ENCODE measurements at places on chromosomes 13 and 19.

DNA sequence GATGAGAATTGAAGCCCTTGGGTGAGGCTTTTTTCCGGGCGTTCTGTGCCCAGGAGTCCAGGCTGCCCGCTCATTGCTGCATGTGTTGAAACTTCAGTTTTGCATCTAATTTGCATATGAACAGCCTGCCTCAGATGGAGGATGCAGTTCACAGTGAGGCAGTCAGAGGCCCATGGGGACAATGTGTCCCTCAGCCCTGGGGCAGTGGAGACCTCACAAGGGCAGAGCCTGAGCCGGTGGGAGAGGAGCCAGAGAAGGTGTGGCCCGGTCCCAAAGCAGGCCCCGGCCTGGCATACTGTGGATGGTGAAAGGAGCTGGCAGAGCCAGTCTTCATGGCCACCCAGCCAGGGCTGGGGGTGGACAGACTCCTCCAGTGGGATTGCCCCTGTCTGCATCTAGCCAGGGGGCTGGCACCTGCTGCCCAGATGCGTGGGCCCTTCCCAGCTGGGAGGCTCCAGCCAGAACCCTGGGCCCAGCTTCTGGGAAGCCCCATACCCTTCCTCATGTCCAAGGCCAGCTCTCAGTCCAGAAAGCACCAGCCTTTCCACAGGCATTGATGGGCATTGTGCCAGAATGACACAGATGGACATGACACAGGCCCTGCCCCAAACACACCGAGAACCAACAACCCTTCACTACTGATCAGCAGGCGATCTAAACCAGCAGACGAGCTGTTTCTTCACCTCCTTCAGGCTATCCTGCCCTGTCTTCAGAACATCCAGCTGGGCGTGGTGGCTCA lies 32.9 kb upstream of the KCTD15 start:
- DNase-seq: no peak

DNA sequence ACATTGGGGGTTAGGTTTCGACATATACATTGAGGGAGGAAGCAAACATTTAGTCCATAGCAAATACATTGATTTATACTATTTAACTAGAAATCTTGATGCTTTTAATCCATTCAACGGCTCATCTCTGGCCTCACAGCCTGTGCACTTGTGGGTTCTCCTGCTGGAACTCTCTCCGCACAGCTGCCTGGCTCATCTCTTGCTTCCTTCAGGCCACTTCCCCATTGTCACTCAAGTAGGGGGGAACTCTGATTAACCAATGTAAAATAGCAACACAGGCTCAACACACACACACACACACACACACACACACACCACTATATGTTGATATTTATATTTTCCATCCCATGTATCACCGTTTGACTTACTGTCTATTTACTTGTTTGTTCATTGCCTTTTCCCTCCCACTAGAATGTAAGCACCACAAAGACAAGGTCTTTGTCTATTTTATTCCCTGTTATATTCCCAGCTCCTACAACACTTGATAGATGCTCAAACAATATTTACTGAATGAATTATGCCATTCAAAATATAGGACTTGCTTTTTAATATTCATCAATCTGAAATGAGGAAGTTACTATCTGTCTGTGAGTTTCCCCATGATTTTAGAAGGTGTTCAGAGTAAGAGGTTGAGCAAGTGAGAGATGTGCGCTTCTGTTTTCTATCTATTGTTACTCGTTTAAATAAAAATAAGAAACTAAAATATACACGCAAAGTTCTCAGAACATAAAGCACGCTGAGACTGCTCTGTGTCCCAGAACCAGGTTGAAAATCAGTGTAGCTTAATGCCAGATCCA lies 29.8 kb upstream of the PABPC3 start:
- no peak for DNase-seq

DNA sequence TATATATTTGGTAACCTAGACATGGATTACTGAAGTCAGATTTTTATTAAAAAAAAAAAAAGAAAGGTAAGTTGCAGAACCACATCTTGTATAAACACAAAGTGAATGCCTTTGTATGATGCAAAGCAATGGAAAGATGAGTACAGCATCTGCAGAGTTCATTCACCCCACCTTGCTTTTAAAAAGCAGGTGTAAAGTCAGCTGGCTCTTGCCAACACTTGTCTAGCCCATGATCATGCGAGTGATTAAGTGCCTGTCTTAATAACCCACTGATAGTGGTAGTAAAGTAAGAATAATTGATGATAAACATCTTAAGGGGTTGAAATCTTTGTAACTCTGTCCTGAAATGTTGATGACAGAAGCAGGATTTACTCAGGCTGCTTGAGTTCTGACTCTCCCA lies 710.4 kb downstream of the EFNB2 start:
- DNase-seq: no peak

DNA sequence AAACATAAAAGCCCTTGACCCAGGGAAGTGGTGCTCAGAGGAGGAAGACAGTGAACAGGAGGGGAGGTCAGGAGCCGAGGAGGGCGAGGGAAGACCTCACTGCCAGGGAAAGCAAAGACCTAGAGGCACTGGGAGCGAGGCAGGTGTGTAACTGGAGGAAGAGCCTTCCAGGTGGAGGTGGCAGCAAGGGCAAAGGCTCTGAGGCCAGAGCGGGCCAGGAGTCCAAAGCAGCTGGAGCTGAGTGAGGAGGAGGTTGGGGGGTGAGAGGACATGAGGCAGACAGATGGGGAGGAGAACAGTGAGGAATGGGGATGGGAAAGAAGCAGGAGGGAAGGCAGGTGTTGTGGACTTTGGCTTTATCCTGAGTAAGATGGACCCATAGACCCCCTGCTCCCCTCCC lies 3.7 kb downstream of the UPK1A start:
- DNase-seq: no peak

- DNase-seq: no peak
These were observed 1405.0 kb downstream of the OLFM4 start for GRCh38 chr13:54433493-54434206.

DNA sequence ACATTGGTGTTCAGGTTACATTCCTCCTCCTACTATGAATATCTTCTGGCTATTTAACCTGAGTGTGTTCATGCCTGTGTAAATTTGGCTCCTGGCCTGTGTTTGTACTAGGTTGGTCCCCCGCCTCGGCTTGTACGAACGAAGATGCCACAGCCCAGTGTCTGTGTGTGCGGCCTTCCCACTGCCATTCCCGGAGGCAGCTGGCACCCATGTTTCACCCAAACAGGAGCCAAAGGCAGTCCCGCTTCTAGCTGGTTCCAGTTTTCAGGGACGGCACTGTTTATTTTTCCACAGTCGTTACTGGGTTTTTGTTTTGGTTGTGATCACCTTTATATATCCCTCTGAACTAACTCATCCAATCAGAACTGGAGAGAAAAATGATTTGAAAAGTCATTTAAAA lies 102.5 kb upstream of the ZNF536 start:
- no peak for DNase-seq

GRCh38 chr19:48608798-48609263 lies 2.3 kb downstream of the SPACA4 start:
- peak; percentile 61 for DNase-seq

DNA sequence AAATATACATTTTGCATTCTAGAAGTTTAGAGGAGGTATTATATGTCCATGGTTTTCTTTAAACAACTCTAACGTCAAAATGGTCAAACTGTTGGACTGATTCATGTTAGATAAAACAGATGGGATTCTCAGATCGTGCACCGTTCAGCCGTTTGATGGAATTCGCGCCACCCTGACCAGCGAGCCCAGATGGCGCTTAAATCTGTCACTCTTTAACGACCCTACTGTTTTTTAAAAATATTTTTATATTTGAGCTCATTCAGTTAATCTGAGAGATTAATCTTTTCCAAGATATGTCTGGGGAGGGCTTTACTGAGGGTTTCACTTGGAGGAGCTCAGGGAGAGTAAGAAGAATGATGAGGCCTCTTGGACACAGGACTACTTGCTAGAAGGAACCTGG lies 164.4 kb downstream of the TM9SF2 start:
- DNase-seq: no peak

GRCh38 chr19:51621178-51621577 lies 9.0 kb downstream of the SIGLEC5 start:
- DNase-seq: peak; percentile 35

Data from inflammatory macrophage treated with lipopolysaccharide for 1 hour (primary cell).